ENCODE measurements at places on chromosomes 5 and 9.

DNA sequence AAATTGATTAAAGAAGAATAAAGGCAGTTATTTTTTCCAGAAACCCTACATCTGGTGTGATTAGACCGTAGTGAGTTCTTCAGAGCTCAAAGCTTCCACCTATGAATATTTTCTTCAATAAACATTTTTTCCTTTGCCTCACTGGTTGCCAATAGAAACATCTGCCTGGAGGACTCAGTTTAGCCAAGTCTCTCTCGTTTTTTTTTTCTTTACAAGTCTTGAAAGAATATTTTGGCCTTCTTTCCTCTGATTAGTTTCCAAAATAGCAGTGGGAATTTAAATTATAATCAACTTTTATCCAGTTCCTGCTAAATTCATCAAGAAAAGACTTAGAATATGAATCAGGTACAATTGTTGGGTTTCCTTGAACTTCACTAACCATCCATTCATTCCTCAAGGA is 897.5 kb downstream of the TLE1 start:
- no peak for DNase-seq

DNA sequence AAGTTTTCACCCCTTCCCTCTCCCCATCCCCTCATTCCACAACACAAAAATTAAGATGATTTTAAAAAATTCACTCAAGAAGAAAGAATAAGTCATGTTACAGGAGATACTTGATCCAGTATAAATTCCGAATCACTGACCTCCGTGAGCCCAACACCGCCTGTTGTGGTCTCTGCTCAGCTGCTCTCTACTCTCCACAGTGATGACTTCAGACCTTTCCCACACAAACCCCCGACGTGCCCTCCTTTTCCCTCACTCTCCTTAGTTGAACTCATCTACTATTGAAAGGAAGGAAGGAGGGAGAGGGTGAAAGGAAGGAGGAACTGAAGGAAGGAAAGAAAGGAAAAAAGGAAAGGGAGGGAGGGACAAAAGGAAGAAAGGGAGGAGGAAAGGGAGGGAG is 55.1 kb downstream of the ZNF354C start:
- no peak for DNase-seq

GRCh38 chr5:173786286-173787187 is 101.6 kb upstream of the CPEB4 start:
- no peak for DNase-seq

- DNase-seq, result no peak
These were observed 5.1 kb upstream of the ORM1 start for GRCh38 chr9:114317665-114318357.

DNA sequence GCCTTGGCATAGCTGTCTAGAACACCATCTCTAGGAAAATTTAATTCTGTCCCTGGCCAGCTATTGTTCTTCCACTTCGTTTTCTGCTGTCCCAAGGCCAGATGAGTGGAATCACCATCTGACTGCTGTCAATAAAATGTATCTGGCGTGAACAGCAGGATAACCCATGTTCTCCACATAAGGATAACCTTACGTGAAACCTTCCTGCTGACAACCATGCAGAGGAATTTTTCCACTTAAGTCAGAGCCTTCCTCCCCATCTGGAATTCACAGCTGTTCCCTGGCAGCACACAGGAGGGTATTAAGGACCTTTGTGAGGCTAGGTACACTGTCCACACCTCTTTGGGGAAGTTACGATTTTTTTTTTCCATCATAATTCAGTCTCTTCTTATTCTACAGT is 28.6 kb downstream of the RNF44 start:
- no peak for DNase-seq

GRCh38 chr5:123808461-123809380 is 296.7 kb downstream of the CSNK1G3 start:
- no peak for DNase-seq

- DNase-seq, result no peak
These were observed 617.9 kb upstream of the CTNND2 start for GRCh38 chr5:12522116-12522515.

DNA sequence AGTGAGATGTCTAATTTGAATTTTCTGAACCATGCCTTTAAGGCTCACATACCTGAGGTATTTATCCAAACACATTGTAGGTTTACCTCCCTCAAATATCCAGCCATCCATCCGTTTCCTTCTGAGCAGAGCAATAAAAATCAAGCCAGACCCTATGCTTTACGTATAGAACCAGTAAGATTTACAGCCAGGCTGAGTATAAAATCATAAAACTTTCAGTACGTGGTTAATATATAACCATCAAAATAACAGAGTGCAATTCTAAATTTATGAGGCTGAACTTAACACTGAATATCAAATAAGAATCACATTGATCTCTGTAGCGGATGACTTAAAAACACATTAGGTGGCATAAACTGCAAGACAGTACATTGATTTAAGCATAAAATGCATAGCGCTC is 877.9 kb upstream of the WWC1 start:
- DNase-seq, result no peak

- no peak for DNase-seq
These were observed 243.0 kb downstream of the CDH10 start for GRCh38 chr5:24401773-24402172.

DNA sequence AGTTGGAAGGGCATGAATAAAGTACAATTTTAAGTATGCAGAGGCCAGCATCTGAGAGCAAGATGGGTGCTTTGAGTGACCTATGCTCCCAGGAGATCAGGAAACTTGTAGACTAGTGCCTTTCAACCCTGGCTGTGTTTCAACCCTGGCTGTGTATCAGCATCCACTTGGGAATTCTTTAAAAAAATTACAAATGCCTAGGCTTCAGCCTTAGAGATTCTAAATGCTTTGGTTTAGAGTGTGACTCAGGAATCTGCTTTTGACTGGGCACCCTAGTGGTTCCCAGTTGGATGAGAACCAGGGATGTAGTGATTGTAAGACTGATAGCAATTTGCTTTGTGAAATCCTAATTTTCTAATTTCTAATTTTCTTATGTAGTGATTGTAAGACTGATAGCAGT is 65.6 kb downstream of the RALGPS1 start:
- DNase-seq, result no peak

DNA sequence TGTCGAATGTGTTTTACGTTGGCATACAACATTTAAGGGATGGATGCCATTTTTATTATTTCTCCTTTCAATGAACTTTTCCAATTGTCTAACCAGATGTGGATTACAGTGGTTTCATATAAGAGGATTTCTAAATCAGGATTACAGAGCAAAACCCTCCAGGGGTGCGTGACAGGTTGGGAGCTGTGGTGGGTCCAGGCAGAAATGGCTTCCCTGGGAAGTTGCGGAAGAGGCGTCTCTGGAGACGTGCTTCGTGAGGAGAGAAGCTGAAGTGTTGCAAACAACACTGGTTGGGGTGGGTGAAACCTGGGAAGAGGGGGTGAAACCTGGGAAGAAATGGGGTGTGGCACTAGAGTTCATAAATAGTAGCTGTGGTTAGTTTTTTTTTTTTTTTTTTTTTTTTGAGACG is 4.5 kb upstream of the RPL26L1 start:
- DNase-seq, result no peak

DNA sequence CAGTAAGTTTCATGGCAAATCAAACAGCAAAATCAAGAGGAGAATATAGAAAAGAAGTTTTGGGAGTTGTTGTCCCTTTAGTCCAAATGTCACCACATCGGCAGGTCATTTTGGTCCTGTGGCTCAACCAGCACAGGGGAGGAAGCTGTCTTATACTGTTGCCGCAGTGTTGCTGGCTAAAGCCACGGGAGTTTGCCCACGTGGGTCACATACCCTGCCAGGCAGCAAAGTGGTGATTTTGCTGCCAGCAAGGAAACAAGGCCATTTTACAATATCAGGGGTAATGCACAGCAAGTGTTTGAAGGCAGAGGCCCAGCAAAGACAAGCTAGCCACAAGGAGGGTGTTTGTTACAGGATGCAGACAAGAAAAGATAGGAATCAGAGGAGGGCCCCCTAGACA is 14.5 kb downstream of the GABRA6 start:
- DNase-seq, result no peak

- DNase-seq, result no peak
These were observed 84.1 kb upstream of the SPATA31D4 start for GRCh38 chr9:81844131-81844567.

- no peak for DNase-seq
These were observed 20.9 kb upstream of the SLC31A2 start for GRCh38 chr9:113129884-113130283.

- DNase-seq, result peak; percentile 86
These were observed 545.2 kb downstream of the CSNK1G3 start for GRCh38 chr5:124056991-124057723.

DNA sequence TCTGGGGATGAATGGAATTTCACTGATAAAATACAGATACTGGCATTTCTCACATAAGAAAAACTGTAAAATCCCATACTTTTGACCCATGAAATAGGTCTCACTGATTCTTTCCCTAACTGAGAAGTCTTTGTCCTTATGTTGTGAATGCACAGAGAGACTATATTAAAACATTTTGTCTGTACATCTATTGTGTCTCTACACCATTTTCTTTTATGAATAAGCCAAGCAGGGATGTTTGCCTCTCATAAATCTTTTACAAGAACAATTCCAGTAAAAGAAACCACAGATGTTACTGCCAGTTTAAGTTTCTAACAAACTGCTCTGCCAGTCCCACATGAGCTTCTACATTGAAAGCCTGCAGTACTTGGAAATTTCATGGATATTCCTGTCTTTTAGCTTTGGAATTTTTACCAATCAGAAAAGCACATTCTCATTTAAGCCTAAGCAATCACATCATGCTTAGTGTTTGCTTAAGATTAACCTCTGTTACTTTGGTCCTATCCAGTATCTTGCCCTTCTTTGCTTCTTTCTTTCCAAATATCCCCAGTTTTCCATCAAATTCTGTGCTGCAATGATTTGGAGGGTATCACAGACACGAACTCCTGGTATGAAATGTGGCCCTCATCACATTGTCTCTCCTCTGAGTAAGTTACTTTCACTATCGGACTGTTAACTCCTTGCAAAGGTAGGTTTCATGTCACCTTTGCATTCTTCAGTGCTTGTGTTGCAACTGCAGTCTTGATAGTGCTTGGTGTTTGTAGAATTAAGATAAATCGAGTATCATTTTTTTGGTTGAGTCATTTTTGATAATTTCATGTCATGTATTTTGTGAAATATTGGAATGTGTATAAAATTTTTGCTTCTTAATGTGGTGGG is 415.1 kb upstream of the ADAMTSL1 start:
- DNase-seq, result no peak

DNA sequence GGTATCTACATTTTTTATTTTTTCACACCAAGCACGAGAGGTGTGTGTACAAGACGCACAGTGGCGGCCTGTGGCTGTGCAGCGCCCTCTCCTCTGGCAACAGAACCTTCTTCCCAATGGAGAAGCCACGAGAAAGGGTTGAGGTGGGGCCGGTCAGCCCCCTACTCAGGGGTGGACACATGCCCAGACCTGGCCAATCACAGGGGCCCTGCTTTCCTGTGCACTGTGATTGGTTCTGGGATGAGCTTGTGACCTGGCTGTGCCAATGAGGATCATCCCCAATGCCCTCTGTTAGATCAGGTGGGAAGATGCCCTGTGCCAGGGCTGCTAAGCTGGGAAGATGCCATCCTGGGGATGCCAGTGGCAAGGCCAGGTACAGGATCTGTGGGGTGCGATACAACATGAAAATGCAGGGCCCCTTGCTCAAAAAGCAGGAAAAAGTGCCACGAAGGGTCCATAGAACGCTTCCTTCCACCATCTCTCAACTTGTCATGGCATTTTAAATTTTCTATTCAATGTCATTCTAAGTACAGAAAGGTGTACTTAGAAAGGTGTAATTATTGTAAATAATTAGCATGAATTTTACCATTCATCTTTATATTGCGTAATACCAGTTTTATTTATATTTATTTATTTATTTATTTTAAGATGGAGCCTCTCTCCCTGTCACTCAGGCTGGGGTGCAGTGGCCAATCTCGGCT is 15.4 kb downstream of the IER5L start:
- no peak for DNase-seq

DNA sequence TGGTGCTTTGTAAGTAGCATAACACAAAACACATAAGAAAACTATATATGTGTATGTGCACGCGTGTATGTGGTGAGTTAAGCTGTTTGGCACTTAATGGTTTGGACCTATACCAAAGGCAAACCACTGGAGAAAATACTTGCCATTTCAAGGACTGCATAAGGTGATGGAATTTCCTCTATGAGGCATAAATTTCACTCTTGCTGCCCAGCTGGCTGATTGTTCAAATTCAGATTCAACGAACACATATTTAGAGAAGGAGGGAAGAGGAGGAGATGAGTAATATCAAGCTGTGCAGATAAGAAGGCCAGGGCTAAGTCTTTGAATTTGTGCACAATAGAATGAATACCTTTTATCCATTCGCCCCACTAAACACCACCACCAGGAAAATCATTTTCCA is 470.6 kb upstream of the MPDZ start:
- no peak for DNase-seq

DNA sequence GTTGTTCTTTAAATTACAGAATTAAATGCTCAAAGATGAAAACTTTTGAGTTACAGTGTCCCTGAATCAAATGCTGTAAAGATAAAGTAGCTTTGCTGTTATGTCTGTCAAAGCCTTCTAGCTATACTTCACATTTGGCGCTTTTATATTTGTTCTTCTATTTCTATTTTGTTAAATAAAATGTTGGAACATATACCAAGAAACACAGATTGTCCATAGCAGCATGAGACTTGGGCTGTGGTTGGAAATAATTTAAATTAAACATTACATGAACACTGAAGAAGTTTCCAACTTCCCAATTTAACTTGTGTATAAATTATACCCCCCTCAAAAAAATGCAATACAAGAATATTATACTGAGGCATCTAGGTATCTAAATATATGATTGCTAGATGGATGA is 249.8 kb downstream of the NR2F1-AS1 start:
- DNase-seq, result no peak

- DNase-seq, result no peak
These were observed 726.9 kb downstream of the DNAH5 start for GRCh38 chr5:13217636-13218035.

DNA sequence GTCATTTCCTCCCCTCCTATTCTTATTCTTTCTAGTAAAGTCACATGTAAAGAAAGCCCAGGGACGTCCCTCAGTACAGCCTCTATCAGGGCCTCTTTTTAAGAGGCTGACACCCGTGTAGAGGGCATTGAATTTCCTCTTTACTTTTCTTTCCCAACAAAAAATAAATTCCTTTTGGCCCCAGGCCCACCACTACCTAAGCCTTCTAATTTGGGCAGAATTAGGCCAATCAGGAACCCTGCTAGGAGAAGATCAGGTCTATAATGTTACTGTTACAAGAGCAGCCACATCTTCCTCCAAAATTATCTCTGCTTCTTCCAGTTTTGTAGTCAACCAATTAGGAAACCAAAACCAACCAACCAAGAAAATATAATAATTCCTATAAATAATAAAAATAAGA is 189.6 kb upstream of the NREP start:
- no peak for DNase-seq

DNA sequence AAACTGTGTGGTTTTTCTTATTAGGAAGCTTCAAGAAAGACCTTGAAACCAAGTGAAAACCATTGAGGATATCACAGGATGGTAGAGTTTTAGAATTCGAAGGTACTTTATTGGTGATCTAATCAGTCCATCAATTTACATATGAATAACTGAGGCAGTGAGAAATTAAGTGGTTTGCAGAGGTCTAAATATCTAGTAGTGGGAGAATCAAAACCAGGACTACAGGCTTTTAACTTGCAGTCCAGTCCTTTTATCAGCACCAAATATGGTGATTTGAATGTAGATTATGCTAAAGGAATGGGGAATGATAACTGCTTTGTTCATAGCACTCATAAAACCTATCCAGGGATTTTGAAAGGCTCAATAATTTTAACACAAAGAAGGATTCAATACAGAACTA is 85.8 kb downstream of the ZSWIM6 start:
- no peak for DNase-seq

- no peak for DNase-seq
These were observed 917.4 kb upstream of the ACO1 start for GRCh38 chr9:31467075-31467474.

Measured in NCI-H345 (cell line).